ENCODE measurements at places on chromosomes 4 and X. TPM values are rescaled to one million over a fixed set of nuclear protein-coding genes. Genes with fewer than 3 reads are reported as not detected.

Gene DAPP1
- 31.3 TPM for total RNA-seq

Gene NAT8L
- not detected for total RNA-seq

Gene HS3ST1
- total RNA-seq = 1.8 TPM

Gene HDX
- total RNA-seq = 1.6 TPM

Gene CASP3
- 23.7 TPM for total RNA-seq

Gene TBC1D9
- 17.1 TPM for total RNA-seq

Data from bronchial epithelial cell (primary cell).